ENCODE measurements at places on chromosomes 6 and 20.

- DNase-seq: no peak
Measured at GRCh38 chr6:111972745-111973117, 81.2 kb upstream of the CCN6 start.

GRCh38 chr6:39182604-39183003 lies 46.7 kb downstream of the KCNK5 start:
- no peak for DNase-seq

GRCh38 chr6:157761331-157761921 lies 61.6 kb upstream of the SNX9 start:
- peak; percentile 57 for DNase-seq

DNA sequence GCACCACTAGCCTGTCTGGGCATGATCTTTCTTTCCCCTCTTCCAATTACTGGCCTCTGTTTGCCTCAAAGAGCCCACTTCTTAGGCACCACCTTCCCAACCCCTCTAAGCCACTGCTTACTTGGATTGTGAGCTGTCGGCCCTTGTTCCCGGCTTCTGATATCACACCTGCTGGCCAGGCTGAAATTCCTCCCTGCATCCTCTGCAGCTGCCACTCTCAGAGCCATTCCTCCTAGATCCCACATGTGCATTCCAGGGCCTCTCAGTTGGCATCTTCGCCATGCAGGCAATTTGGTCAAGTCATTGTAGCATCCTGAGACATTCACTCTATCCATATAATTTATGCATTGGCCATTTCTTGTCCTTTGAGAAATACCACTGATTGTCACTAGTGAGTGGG lies 135.9 kb downstream of the OLIG3 start:
- no peak for DNase-seq

DNA sequence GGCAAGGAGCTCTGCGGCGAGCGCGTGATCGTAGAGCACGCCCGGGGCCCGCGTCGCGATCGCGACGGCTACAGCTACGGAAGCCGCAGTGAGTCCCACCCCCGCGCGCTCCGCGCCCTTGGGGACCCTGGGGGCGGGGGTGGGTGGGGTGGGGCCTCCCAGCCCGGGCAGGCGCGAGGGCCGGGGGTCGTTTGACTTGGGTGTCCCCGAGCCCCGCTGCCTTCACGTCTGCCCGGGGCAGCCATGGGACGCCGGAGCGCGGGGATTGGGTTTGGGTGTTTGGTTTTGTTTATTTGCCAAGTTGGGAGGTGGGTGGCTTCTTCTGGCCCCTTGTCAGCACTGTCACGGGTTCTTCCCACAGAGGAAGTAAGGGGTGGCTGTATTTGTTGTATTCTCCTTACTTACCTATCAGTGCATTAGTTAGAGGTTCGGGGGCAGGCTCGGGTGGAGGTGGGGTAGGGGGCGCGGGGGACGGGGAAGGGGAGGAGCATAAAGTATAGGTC lies 777 bp downstream of the SRSF6 start:
- peak; percentile 48 for DNase-seq

DNA sequence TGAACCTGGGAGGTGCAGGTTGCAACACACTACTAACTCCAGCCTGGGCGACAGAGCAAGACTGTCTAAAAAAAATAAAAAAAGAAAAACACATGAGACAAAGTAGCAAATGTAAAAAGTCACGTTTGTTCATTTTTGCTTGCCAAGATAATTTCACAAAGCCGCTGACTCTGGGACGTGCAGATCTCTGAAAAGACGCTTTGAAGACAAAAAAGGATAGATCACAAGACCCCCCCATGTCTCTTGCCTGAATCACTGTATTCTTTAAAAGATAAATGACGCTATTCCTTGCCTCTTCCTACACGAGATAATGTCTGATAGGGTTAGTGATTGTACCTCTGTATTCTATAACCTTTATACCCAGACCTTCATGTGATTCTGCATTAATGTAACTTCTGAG lies 23.3 kb upstream of the STXBP5 start:
- DNase-seq: no peak

GRCh38 chr6:117501722-117502121 lies 19.2 kb downstream of the DCBLD1 start:
- no peak for DNase-seq

DNA sequence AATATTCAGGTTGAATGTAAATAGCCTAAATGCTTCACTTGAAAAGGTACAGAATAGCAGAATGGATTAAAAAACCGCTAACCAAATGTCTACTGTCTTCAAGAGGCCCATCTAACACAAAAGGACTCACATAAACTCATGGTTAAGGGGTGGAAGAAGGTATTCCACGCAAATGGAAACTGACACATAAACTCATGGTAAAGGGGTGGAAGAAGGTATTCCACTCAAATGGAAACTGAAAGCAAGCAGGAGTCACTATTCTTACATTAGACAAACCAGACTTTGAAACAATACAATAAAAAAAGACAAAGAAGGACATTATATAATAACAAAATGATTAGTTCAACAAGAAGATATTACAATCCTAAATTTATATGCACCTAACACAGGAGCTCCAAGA lies 38.3 kb upstream of the PKIB start:
- no peak for DNase-seq

DNA sequence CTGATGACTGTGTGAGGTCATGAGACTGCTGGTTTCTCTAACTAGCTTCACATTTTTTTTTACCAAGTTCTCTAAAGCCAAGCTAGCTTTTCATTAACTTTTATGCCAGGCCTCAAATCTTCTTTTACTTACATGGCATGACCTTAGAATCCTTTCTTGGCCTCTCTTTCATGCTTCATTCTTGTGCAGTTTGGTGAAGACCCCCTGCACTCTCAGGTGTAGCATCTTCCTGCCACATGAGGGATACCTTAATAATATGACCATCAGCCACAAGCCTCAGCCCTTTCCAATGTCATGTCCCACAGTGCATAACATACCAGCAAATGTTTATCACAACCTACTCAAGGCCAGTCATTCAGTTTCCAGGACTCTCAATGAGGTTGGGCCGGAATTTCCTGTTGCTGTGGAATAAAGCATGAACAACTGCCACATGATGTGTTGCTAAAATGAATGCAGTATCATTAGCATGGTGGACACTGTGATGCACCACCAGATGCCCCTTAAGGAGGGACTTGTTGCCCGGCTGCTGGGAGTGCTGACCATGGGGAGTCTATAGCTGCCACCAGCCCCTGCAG lies 72.2 kb downstream of the RIN2 start:
- DNase-seq: no peak

- DNase-seq: no peak
Measured at GRCh38 chr6:11341867-11342266, 109.4 kb upstream of the NEDD9 start.

- DNase-seq: no peak
Measured at GRCh38 chr6:127514179-127514772, 4.9 kb downstream of the MTCL3 start.

DNA sequence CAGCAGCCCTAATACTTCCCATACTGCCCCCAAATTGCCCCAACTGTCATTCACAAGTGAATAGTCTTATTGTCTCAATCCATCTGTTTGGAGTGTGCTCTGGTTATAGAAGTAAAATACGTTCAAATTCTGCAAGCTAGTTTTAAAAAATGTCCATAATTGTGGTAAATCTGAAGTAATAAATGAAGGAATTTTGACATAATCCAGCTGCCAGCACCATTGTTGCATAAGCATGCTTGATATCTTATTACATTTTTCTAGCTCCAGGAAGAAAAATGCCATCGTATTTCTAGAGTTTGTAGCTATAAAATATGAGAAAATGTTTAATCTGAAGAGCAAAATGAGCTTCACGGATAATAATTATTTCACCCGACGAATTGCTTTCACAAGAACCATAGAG lies 664.7 kb downstream of the RFPL4B start:
- DNase-seq: no peak

- DNase-seq: no peak
Measured at GRCh38 chr20:2023151-2023550, 29.3 kb upstream of the PDYN start.

DNA sequence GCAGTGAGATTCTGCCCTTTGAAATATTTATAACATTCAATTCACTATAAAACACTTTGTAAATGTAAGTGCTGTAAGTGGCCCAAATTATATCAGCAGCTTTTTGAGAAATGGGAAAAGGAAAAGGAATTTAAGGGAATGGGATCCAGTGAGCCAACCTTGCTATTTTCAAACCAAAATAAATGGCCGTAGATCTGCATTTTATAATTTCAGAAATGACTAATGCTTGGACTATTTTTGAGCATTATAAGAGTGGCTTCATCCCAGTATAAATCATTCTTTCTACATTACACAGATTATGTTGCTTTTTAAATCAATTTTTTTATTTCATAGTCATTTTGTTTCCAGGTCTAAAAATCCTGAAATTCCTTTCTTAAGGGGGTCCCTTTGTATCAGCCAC lies 49.2 kb downstream of the ANKRD6 start:
- DNase-seq: no peak

- no peak for DNase-seq
Measured at GRCh38 chr6:158492881-158493280, 67.0 kb upstream of the TMEM181 start.

- no peak for DNase-seq
Measured at GRCh38 chr20:37911838-37912281, 8.9 kb downstream of the VSTM2L start.

- no peak for DNase-seq
Measured at GRCh38 chr6:134714113-134714512, 235.8 kb downstream of the ALDH8A1 start.

DNA sequence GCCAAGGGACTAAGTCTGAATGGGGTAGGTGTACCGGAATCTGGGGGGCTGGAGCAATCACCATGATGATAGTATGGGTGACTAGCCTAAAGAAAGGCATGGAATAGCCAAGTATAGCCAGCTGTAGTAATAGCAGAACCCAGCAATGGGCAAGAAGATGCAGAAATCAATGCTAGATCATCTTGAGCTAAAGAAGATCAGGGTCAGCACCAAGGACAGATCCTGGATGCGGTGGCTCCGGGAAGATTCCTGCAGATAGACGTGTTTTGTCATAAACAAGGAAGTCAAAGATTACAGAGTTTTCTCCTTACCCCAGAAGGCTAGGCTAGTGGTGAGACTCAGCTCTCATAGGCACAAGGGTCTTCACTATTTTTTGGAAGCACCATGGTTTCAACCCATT lies 561.6 kb upstream of the CHD6 start:
- DNase-seq: no peak

DNA sequence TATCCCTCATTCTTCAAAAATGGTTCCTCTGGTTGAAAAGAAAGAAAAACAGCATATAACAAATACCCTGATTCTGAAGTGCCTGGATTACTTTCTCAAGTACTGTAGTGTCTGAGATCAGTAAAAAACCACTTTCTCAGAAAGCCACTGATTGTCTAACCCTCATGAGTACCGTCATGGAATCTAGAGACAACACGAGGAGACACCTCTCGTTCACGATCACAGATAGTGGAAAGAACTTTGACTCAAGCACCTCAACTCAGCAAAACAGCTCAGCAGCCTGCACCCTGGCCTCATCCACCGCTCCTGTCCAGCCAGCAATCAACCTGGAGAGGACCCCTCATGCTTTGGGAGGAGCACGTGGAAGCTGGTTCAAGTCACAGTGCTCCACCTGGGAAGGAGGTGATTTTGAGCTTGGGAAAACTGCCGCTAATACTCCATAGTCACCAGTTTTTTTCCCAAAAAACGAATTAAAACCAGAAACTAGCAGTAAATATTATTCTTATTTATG lies 1.0 kb downstream of the SCML4 start:
- DNase-seq: peak; percentile 67

- no peak for DNase-seq
Measured at GRCh38 chr20:36544134-36545018, 3.1 kb downstream of the MYL9 start.

- no peak for DNase-seq
Measured at GRCh38 chr6:5656226-5656625, 350.5 kb downstream of the NRN1 start.

- no peak for DNase-seq
Measured at GRCh38 chr6:2108700-2109306, 136.6 kb downstream of the GMDS start.

- DNase-seq: no peak
Measured at GRCh38 chr6:84027340-84028181, 6.0 kb upstream of the MRAP2 start.

DNA sequence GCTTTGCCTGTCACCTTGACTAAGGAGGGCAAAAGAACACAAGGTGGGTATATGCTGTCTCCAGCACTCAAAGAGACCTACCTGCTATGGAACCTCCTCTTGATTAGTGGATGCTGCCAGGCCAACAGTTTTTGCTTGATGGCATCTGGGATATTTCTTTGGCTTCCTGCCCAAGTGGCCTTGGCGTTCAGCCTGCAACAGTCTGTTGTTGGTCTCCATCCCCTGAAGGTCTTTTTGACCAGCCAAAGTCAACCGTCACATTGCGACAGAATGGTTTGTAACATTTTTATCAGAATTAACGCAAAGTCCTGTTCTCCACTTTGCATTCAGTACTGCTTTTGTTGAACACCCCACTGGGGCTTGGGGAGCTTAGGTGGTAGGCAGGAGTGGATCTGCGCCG lies 37.1 kb downstream of the SERPINB1 start:
- DNase-seq: no peak

DNA sequence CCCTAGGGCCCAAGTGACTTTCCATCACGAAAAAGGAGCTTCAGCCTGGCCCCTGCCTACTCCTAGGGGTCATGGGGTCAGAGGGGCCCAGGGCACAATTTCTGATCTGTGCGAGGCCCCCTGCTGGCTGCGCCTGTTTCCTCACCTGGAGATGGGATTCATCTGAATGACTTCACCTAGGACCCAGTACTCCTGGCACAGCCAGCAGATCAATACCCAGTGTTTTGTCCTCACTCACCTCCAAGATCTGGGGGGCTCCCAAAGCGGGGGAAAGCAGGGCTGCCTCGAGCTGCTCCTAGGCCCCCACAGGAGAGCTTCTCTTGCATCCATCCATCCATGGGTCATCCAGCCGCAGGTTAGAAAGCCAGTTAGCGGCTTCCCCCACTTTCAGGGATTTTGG lies 33.8 kb downstream of the CD40 start:
- no peak for DNase-seq

- DNase-seq: no peak
Measured at GRCh38 chr6:167898673-167899311, 72.1 kb downstream of the AFDN start.

- peak; percentile 56 for DNase-seq
Measured at GRCh38 chr20:32792316-32792715, 27.4 kb upstream of the MAPRE1 start.

All from CD4-positive, alpha-beta T cell treated with Interleukin-4 for 1 hour (primary cell).